Renal cortical epithelial cell (primary cell): ENCODE measurements at places on chromosomes 11 and 22. TPM values are rescaled to one million over a fixed set of nuclear protein-coding genes. Genes with fewer than 3 reads are reported as not detected.

Gene PATE2
- 0.20 TPM in 1 of 2 replicates, not detected in the other for total RNA-seq

Gene CALCA
- not detected in 2 replicates for total RNA-seq

Gene FIBIN
- total RNA-seq = 7.8 and 24.5 TPM in 2 replicates

Gene DRICH1
- total RNA-seq = 0.35 TPM in 1 of 2 replicates, not detected in the other

Gene ALG12
- 15.5 and 33.2 TPM in 2 replicates for total RNA-seq

Gene YPEL1
- total RNA-seq = 1.0 and 3.0 TPM in 2 replicates

Gene FUT4
- 8.0 and 13.0 TPM in 2 replicates for total RNA-seq

Gene DUSP18
- total RNA-seq = 8.2 and 19.5 TPM in 2 replicates

Gene MIOX
- total RNA-seq = 0.10 and 1.7 TPM in 2 replicates

Gene OR52E8
- not detected in 2 replicates for total RNA-seq
